ENCODE measurements at places on chromosomes 5 and 9. TPM values are rescaled to one million over a fixed set of nuclear protein-coding genes. Genes with fewer than 3 reads are reported as not detected.

DNA sequence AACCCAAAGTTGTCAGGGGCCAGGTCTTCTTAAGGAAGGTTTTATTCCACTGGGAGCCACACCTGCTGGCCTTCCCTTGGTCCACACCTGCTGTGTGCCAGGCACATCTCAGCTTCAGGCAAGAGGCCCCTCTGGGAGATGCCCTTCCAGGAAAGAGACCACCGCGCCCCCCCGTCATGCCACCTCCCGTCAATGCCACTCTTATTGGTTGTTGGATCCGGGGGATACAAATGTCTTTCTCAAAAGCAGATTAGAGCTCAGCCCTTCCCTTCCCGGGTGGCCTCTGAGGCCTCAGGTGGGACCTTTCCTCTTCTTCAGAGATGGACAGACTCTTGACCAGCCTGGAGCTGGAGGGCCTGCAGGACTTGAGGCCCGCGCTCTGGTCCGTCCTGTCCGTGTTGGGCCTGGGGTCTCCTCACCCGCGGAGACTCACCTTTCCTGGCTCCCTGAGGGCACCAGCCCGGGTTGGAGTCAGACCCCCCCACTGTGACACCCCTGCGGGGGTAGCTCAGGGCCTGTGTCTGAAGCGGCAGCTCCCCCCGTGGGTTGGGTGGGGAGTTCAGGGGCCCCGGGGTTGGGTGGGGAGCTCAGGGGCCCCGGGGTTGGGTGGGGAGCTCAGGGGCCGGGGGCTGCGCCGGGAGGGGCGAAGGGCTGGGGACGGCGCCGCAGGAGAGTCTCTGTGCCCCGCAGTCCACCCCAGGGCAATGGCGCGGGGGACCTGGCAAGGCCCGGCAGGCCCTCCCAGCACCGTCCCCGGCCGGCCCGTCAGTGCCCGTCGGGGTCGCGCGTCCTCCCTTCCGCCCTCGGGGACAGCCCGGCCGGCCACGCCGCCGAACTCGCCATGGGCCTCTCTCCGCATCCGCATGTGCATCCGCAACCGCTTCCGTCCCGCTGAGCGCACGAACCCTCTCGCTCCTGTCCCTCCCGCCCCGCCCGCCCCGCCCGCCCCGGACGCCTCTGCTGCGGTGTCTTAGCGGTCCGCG, 3.7 kb upstream of the SLC9A3 start:
- DNase-seq = no peak

- no peak for DNase-seq
Measured at GRCh38 chr5:128551476-128551875, 13.4 kb upstream of the FBN2 start.

- no peak for DNase-seq
Measured at GRCh38 chr5:54324651-54325271, 14.4 kb upstream of the ARL15 start.

DNA sequence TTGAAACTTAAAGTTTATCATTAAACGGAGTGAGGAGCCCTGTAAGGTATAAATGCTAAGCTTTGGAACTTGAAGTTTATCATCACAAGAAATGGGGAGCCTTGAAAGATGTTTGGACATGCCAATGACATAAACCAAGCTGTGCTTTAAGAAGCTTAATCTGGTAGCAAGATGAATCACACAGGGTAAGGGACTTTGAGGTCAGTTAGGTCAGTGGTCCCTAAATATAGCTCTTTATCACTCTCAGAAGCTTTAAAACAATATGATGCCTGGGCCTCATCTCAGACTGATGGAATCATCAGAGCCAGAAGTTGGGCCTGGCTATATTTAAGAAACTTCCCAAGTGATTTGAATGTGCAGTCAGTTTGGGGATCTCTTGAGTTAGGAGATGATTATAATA, 85.7 kb downstream of the TNC start:
- DNase-seq = no peak

DNA sequence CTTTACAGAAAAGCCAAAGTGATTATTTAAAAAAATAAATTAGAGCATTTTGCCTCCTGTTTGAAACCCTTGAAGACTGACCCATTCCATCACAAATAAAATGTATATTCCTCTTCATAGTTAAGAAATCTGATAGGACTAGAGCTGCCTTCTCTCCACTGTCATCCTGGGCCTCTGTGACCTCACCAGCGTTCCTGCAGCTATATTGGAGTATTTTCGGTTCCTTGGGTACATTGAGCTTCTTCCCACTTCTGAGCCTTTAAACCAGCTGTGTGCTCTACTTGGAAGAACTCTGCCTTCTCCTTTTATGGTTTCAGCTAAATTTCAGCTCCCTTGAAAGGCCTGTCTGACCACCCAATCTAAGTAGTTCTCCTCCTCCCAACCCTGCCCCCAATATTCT, 99.1 kb upstream of the ABCA1 start:
- DNase-seq = no peak

DNA sequence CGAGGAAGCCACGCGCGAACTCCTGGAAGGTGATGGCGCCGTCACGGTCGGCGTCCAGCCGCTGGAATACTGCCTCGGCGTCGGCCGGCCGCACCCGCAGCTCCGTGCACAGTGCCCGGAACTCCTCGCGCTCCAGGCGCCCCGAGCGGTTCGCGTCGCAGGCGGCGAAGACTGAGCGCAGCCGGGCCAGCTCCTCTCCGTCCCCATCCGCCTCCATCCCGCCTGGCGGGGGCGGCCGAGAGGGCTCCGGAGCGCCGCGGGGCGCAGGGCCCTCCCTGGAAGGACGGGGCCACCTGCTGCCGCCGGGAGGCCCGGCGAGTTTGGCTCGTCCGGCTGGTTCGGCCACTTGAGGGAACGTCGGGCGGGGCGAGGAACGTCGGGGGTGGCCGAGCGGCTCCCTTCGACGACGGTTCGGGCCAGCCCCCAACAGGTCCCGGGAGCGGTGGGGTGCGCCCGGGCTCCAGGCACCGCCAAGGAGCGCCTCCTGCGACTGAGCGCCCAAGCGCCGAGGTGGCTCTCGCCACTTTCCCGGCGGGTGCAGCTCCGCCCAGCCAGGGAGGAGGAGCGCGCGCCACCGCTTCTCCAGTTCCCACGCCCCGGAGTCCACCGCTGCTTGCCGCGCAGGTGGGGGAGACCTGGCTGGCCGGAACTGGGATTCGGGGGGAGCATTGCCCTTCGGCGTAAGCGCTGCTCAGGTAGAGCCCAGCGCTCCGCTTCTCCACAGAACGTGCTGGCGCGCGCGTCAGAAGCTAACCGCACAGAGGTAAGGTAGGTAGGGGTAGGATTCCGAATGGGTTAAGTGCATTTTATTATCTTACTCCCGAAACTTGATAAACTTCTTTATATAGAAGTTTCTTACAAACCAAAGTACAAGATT, at the start of gene RASEF:
Gene RASEF, minus strand, starts transcription at position 492 of the 877 bp plus-strand sequence. Its CDS starts 275 bp downstream, at position 217.
- DNase-seq = no peak

The CEP72 gene
- total RNA-seq = 0.86 TPM

All from cardiac septum (tissue), 1 donor.